ENCODE measurements at places on chromosomes 2 and 18.
A peak's percentile ranks its signal among the peaks of the same experiment; 100 is the strongest.

DNA sequence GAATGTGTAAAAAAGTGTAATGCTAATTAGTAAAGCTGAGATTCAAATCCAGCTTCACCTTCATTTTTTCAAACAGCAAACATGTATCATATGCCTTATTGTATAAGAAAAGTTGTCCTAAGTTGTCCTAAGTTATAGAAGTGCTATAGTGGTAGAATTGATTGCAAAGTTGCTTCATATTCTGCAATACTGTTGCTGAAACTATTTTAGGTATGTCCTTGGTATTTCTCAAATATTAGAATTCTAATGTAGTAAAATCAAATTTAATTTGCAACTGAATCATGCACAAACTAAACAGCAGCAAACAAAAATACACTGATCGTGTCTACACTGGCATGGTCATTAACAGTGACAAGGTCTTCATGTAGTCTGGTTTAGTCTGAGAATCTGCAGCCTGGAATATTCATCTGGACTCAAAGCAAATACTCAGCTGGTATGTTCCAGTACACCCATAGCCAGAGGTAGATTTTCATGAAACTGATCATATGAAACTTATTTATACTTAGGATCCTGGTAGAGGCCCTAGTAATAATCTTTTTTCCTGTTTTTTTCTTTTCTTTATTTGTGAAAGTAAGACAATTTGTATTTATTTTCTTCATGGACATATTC is 555.6 kb upstream of the ZEB2 start:
- DNase-seq, result no peak

GRCh38 chr2:58070765-58071164 is 24.2 kb downstream of the VRK2 start:
- no peak for DNase-seq

DNA sequence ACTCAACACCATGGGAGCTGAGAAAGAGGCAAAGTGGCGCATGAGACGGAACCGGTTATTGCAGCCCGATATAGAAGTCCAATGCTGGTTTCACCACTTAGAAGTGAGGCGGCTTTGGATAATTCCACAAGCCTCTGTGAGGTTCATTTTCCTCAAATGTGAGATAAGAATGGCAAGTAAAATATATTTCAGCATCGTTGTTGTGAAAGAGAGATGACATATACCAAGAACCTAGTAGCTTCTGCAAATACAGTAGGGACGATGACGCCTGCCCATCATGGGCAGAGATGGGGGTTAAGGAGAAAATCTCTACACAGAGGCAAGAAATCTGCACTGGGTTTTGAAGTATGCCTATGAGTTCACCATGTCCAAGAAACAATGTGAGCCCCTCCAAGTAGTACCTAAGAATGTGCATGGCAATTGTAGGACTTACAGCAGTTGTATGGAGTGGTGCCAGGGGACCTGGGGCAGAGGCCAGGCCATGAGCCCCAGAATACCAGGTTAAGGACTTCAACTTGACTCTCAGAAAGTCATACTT is 352.0 kb downstream of the RNF144A start:
- no peak for DNase-seq

GRCh38 chr2:197229509-197230443 is 80.8 kb downstream of the ANKRD44 start:
- DNase-seq, result no peak

DNA sequence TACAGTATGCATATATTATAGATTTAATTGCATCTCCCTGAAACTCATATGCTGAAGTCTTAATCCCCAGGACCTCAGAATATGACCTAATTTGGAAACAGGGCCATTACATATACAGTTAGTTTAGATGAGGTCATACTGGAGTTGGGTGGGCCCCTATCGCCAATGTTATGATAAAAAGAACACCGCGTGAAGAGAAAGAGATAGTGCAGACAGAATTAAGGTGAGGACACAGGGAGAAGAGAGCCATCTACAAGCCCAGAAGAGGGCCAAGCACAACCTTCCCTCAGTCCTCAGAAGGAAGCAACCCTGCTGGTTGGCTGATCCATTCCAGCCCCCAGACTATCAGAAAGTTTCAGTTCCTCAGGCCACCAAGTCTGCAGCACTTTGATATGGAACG is 311.9 kb upstream of the RAB6C start:
- DNase-seq, result no peak

GRCh38 chr2:119004602-119005001 is 62.6 kb downstream of the MARCO start:
- DNase-seq, result no peak

DNA sequence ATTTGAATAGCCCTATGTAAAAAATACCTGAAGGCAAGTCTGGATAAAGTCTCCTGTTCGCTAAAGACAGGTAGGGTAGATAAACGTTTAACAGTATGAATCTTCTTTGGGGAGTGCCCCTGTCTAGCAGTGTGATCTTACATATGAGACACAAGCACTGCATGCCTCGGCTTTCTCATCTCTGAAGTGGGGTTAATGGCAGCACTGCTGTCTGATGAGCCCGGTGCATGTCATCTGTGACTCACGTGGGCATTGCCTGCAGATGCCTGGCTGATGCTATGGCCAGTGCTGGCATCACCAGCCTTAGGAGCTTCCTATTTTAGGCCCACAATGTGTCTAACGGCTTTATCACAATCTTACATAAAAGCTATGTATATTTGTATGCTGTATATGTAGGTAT is 50.1 kb downstream of the GALR1 start:
- no peak for DNase-seq

DNA sequence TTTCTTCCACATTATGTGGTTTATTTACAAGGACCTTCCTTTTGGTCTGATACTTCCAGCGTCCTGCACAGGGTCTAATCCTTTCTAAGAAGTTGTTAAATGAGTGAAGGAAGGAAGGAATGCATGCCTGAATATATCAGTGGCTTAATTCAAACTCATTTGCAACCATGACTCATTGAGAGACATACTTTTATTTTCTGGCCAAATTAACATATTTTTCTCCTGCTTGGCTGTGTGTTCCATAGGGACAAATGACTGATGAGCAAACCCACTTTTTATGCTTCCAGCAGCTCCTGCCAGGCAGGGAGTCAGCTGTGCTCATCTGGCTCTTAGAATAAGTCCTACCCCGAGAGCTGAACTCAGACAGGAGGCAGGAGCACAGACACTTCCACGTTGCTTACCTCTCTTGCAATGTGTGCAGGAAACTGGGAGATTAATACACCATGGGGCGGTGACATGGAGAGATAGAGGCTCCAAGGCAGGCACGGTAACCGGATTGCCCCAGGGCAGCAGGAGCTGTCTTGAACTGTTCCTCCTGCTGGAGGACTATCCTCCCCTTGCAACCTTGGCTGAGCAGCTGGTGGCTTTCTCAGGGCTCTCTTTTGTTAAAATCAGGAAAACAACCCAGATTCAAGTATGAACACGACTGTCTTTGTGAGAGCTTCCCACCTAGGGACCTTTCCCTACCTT is 667.5 kb upstream of the HS6ST1 start:
- DNase-seq, result no peak

DNA sequence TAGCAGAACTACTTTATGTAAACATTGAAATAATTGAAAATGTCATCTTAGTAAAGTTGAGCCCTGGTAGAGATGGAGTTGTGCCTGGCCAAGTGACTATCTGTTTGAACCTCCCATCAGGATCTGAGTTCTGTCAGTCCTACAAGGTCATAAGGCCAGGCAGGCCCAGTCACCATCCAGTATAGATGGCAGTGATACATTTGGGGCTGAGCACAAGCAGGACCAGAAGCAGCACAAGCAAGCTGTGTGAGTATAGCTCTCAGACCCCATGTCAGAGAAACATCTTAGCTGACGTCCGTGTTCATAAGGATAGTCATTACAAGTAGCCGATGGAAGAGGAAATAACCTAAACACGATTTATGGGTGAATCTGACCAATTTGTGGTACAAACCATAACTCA is 44.5 kb upstream of the RBMS1 start:
- DNase-seq, result no peak

DNA sequence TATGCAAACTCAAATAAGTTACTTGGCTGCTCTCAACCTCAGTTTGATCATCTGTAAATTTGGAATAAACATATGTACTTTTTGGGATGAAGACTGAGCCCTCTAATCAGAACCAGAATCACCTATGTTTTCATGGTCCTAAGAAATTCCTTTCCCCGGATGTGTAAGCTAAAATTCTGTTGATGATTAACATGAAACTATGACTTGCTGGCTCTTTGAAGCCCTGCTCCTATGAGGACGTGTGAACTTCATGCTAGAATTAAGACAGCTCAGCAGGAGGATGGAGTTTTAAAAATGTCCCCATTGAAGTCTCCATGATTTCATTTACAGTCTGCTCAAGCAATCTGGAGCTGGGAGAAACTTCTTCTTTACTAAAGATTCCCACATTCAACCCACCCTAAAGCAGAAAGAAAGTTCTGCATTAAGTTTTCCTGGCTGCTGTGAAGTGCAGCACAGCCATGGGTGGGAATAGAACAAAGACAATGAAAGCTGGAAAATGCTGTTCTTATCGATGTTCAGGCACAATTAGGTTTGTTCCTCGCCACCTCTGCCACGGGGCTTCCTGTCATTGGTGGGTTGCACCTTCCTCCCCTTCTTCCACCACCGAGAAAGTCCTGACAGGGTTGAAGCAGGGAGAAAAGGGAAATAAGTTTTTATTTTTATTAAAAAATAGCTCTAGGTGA is 50.9 kb downstream of the ADCYAP1 start:
- no peak for DNase-seq

GRCh38 chr2:207073412-207073800 is 92.3 kb downstream of the KLF7 start:
- no peak for DNase-seq

DNA sequence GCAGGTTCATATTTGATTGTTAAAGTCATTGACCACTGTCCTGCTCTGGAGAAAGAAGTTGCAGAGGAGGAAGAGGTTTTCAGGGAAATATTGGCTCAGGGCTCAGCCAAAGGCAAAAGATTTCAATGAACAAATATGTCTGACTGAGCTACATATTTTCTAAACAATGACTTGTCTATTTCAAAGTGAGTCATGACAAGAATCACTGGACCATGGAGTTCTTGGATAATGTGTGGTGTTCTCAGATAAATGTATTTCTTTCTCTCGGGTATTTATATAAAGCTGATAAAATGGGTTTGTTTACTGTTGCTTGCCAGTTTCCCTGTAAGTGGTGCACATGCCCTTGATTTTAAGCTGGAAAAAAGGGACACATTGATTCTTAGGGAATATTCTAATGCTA is 34.3 kb upstream of the RMP24 start:
- DNase-seq, result no peak

- DNase-seq, result no peak
Measured at GRCh38 chr2:127527001-127527804, 914 bp upstream of the IWS1 start.

DNA sequence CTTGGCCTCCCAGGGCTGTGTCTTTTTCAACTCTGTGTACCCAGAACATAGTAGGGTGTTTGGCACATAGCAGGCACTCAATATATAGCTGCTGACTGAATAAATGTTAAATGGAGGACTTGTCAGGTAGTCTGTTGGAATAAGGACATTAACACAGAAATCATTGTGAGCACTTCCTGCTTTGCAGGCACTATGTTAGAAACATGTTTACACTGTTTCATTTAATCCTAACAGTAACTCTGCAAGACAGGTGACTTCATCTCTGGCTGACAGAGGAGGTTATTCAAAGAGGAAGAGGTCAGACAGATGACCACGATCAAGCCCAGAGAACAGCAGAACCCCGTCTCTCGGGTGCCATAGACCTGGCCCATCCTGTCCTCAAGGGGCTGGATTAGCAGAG is 28.0 kb upstream of the PIEZO2 start:
- no peak for DNase-seq

DNA sequence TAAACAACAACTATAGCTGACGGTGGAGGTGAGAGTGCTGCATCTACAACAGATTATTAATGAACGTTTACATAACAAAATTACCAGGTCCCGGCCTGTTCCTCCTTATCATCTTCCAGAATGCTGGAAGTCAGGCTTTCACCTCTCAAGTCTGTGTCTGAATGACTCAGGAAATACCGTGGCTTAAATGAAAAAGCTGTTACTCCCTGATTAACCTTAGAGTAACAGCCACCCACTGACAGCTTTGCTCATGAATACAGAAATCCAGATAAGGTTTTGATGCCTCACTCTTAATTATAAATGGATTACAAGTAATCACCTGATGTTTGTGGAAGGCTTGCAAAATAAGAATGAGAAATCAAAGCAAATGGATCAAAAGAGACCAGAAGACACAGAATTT is 885.3 kb upstream of the CELF4 start:
- no peak for DNase-seq

GRCh38 chr2:181978351-181979150 is 7.1 kb upstream of the PPP1R1C start:
- no peak for DNase-seq

GRCh38 chr2:237043866-237044265 is 41.8 kb upstream of the COPS8 start:
- DNase-seq, result no peak

- DNase-seq, result no peak
Measured at GRCh38 chr18:39991696-39992265, 1963.3 kb upstream of the PIK3C3 start.

DNA sequence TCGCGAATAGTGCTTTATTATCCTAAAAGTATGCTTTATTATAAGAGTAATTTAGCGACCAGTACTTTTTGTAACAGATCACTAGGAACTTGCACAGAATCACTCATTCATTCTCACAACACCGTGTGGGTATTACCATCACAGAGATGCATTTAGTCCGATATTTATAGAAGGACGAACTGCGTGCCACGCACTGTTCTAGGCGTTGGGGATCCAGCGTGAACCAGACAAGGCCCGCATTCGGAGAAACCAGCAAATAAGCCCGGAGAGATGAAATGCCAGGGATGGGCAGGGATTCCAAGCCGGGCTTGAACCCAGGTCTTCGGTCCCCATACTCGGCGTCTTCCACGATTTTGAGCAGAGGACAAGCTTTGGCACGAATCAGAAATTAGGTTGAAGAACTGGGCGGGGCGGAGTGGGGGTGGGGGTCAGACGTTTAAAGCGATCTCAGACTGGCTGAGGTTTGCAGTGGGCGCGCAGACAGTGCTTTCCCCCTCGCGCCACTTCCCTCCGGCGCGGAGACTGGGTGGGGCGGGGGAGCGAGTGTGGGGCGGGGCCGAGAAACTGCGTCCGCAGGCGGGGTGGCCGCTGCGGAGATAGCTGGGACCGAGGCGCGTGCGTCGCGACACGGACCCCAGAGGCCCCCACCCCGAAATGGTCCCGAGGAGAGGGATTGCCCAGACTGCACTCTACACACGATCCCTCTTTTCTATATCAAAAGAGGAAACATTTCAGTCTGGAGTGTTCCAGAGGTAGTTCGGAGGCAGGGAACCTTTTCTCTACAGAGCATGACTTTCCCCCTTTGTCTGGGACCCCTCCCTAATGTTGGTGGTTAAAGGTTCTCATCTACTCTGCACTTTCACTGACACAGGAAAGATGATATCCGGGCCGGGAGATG is 1.1 kb upstream of the CXCR4 start:
- DNase-seq, result peak; percentile 70

DNA sequence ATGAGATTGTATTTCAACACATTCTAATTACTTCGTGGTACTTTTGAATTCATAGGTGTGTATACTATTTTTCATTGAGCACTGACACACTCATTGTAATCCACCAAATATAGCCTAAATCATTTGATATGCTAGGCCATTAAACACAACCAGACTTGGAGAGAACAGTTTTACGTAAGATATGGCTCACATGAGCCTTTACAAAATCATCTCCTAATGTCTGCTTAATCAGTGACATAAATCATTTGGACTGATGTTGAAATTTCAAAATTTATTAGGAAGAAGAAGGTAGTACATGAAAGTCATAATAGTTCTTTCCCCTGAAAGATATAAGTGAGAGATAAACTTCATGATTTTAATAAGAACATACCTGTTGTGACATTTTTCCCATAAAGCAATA is 550.2 kb upstream of the LINC00305 start:
- no peak for DNase-seq
